ENCODE measurements at places on chromosomes 7 and 10. TPM values are rescaled to one million over a fixed set of nuclear protein-coding genes. Genes with fewer than 3 reads are reported as not detected.

DNA sequence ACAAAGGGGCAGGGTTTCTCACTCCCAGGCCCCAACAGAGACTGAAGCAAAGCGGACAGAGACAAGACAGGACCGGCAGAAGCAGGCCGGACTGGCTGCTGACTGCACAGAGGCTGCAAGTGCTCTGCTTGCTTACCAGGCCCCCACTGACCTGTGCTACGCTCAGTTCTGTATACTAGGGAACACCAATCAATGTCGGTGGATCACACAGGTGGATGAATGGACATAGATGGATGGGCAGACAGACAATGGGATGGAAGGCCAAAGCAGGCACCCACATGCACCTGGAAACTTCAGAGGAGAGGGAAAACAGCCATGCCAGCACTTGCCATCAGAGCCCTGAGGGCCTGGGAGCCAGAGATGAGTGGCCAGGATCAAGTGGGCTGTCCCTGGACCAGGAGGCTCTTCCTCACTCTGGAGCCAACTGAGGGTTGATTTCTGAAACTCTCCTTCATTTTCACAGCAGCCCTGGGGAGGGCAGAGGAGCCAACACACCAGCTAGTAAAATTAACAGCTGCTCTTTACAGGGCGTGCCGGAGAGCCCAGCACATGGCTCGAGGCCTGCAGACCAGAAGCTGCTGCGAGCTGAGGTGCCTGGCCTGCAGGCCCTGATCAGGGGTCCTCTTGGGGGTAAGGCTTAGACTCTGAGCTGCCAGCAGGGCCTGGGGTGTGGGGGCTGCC lies 243.6 kb downstream of the KCNMA1 start:
- no peak for DNase-seq

- DNase-seq: no peak
These were observed 9.5 kb downstream of the GLI3 start for GRCh38 chr7:42227541-42227935.

- DNase-seq: no peak
These were observed 83.7 kb downstream of the DIP2C start for GRCh38 chr10:605632-606325.

DNA sequence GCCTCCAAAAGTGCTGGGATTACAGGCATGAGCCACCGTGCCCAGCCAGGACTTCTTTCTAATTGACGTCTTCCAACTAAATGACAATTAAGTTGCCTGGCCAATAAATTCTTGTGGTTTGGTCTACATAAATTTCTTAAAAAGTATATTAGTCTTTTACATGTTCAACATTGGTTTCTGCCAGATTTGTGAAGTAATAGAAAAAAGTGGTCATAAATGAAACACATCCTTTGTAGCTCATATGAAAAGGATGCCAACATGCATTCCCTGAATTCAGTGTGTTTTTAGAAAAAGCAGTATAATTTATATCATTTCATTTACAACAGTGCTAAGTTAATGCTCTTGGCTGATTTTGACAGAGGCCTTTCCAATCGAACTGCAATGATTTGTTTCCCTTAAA lies 215.0 kb downstream of the TAX1BP1 start:
- DNase-seq: no peak

Gene SHLD2
- 32.6 TPM for total RNA-seq

DNA sequence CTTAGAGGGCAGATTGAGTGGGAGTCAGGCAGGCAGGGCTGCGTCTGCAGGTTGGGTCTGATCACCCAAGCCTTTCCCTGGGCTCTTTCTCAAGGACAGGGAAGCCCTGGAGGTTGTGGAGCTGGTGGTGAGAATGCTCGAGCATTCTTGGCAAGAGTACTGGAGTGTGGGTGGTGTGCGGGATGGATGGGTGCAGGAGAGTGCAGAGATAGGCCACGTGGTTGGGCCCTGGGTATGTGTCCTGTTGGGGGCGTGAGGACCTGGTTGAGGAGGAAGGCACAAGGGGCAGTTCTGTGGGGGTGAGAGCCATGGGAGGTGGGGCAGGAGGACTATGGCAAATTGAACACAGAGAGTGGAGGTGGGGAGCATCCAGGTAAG lies 135.9 kb downstream of the PTPN20 start:
- no peak for DNase-seq

GRCh38 chr7:10956528-10956927 lies 17.1 kb upstream of the PHF14 start:
- peak; percentile 55 for DNase-seq

Gene NUB1
- total RNA-seq: 80.6 TPM

Gene GNG11
- total RNA-seq: 40.3 TPM

DNA sequence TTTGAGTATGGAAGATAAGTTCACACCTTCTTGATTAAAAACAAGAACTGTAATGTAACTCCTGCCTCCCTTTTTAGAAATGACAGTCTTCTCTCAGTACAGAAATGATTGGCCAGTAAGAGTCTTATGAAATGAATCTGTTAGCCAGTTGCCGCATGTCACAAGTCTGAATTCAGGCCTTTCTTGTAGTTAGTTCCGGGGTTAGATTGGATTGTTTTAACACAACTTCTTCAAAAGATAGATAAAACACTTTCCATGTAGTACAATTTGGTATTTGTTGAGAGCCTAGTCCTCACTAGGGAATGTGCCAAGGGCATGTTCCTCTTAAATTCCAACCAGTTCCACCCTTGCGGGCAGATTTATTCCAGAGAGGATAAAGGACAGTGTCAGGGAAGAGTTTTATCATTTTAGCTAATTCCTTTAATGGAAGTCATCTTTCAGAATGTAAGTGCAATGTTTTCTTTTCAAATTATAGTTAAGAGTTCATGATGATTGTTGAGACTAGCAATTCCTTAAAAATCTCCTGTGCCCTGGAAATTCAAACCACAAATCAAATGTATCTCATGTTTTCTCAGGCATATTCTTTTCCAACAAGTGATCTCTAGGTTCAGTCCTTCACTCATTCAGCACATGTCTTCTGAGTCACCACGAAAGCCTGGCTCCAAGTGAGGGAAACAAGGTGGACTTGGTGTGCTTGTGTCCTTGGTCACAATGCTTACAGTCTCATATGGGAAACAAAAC lies 4.1 kb downstream of the FHIP2A start:
- peak; percentile 86 for DNase-seq

DNA sequence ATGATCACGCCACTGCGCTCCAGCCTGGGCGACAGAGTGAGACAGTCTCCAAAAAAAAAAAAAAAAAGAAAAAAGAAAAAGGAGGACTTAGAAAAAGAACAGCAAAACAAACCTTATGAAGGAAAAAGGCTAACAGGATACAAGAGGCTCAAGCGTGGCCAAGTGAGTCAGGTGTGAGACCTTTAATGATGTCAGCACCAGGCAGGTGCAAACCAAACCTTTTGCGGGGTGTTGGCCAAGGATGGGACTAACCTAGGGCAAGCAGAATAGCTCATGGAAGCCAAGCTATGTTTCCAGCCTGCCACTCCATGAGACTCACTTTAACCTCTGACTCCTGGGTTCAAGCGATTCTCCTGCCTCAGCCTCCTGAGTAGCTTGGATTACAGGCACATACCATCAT lies 11.3 kb upstream of the GNA12 start:
- DNase-seq: no peak

DNA sequence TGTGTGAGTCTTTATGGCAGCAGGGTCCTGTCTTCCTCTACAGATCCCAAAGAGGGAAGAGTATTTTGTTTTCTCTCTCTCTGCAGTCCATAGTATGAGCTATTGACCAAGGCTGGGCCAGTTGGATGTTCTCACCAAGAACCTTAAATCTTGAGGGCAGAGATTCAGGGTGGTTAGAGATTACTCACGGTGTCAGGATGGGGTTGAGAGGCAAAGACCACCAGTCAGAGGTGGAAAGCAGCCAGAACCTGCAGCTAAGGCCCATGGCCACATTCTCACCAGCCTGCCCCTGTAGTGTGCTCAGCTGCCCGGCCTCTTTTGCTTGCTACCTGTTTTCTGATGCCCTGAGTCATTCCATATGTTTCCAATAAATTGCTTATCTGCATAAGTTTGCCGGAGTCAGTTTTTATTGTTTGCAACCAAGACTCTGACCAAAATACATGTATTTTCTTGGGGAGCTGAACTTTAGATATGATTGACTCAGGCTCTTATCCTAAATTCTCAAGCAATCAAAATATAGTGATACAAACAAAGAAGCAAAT lies 67.0 kb downstream of the MAP3K8 start:
- no peak for DNase-seq

- DNase-seq: peak; percentile 97
These were observed at the start of gene AKR1E2 for GRCh38 chr10:4825868-4826791. TSS of gene AKR1E2 (plus strand) at chr10:4826207. CDS start at chr10:4826325, 118 bp downstream.

DNA sequence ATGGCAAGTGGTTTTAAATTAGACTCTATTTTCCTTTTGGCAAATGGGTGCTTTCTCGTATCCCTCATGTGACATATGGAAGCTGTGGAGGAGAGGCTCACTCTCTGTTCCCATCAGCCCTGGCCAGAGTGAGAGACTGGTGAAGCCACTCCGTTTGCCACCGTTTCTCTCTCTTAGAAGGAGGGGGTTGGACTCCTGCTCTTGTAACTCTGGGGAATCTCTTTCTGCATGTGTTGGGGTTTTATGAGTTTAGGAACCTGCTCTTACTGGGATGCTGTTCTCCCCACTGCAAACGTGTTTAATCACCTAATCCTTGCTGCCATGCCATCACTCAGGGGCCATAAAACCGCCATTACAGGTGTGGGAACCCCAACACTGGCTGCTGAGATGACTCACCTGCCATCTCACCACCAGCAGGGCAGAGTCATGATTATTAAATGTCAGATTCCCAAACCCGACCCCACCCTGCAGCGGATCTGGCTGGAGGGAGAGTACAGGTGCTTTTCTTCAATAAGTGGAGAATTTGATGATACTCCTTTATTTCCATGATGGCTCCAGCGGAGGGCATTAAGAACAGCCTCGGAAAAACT lies 103.2 kb downstream of the ADCY1 start:
- no peak for DNase-seq

Gene OR9A2
- not detected for total RNA-seq

Gene PITX3
- total RNA-seq: not detected

DNA sequence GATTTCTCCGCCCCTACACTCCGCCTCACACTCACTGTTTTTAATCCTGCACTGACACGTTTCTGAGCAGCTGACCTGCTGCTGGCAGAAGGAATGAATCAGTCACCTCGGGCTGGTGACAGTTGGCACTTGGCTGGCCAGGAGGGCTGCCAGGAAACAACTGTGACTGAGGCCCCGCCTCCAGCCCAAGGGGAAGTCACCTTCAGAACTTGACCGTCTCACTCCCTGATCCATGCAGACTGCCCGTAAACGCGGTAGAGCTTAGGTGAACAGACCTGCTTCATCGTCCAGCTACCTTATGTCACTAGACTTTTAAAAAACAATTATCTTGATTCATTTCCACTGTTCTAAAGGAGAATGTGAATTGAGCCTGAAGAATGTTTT lies 107.5 kb downstream of the DOCK1 start:
- no peak for DNase-seq

Gene UNCX
- not detected for total RNA-seq

- peak; percentile 80 for DNase-seq
These were observed 372.5 kb downstream of the SDK1 start for GRCh38 chr7:3673524-3673923.

GRCh38 chr7:51620706-51621105 lies 304.1 kb upstream of the COBL start:
- peak; percentile 35 for DNase-seq

DNA sequence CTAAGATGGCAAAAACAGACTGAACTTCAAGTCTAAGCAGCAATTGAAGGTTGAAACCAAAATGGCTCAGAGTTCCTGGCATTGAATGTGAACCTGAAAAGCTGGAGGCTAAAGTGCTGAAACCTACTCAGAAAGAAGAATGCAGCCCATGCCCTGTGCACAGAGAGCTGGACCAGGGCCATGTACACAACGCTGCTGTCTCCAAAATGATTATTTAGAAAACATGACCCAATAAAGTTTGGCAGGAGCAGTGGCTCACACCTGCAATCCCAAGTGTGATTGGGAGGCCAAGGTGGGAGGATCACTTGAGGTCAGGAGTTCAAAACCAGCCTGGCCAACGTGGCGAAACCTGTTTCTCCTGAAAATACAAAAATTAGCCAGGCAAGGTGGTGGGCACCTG lies 158.9 kb downstream of the AKR1D1 start:
- DNase-seq: no peak

DNA sequence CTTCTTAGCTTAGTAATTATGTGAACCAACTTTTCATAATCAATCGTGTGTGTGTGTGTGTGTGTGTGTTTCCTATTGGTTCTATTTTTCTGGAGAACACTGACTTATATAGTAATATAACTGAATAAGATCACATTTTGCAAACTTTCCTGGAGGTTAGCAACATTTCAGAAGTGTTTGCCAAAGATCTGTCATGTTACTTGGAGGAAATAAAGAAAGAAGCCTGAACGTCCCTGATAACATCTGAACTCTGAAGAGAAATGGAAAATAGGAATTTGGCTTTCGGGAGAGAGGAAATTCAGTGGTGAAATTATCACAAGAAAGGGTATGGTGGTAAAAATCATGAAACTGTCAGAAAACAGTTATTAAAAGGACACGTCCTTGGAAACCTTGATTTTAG lies 984.4 kb upstream of the AUTS2 start:
- DNase-seq: no peak

DNA sequence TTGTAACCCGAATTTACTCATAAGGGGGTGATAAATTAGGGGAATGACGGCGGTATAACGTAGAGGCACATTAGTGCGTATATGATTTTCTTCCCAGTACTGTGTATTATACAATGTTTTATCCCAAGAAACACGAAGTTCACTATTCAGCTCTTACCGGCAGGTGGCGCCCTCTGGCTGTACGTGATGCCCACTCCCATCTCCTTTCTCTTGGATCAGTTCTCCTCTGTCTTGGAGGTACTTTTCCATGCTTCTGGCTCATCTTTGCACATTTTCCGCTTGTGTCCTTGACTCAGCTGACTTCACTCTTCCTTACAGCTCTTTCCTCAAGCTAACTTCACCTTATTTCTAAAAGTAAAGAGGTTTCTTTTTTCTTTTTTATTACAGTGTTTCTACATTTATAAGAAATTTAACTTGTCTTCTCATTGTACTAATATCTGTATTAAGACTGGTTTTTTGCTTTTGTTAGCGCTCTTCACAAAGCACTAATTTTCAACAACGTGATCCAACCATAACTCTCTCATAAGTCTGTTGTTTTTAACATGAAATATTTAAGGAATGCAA lies 21.3 kb downstream of the TMEM176B start:
- peak; percentile 91 for DNase-seq

- peak; percentile 2 for DNase-seq
These were observed 15.2 kb downstream of the CALML5 start for GRCh38 chr10:5484205-5484604.

Gene TRIM73
- total RNA-seq: 0.50 TPM

DNA sequence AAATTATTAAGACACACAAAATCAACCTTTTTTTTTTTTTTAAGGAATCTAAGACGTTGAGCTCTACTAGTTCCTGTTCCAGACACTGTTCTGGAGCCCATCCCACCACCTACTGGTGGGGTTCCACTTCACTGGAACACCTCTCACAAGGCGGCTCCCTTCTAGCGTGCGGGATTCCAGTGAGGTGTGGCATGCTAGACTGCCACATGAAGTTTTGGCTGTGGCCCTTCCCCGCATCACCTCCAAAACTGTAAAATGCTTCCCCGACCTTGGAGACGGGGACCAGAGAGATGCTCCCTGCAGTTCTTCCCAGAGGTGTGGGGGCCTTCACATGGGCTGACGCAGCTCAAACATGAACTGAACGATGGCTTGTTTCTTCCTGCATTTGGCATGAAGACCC lies 12.6 kb downstream of the FAM53B start:
- DNase-seq: no peak

- no peak for DNase-seq
These were observed 1177.7 kb upstream of the AUTS2 start for GRCh38 chr7:68420342-68421192.

Gene GRM3
- total RNA-seq: not detected

- no peak for DNase-seq
These were observed 87.1 kb downstream of the SAMD9 start for GRCh38 chr7:93030605-93031225.
